Activated CD8-positive, alpha-beta memory T cell treated with anti-CD3 and anti-CD28 coated beads, Interleukin-2, amount 50 U/mL, for 4 hours (primary cell): ENCODE measurements at places on chromosomes 1 and 21.

DNA sequence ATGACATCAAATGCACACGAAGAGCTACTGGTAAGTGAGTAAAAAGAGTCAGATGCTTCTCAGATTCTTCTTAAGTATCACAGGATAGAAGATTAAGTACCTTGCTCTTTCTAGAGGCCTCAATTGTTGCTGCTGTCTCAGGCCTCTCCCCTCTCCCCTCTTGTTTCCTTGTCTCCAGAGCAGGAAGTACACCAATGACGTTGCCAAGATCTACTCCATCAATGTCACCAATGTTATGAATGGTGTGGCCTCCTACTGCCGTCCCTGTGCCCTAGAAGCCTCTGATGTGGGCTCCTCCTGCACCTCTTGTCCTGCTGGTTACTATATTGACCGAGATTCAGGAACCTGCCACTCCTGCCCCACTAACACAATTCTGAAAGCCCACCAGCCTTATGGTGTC, 21.3 kb upstream of the SARS1 start:
- no peak for DNase-seq

DNA sequence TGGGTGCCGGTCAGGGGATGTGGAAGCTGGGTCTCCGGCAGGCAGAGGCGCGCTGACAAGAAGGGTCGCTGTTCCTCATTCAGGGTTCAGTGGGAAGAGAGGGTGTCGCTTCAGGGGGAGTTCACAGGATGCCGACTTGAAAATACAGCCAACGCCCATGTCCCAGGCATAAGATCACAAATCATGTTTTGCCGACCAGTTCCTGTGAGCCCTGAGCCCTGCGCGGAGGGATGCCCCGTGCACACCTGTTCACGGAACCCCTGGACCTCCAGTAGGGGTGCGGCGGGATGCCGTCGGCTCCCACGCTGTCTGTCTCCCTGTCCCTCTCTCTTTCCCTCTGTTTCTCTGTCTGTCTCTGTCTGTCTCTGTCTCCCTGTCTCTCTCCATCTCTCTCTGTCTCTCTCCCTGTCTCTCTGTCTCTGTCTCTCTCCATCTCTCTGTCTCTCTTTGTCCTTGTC, 26.8 kb downstream of the TP73 start:
- DNase-seq = no peak

GRCh38 chr1:100431954-100432353, 79.6 kb downstream of the CDC14A start:
- DNase-seq = no peak

DNA sequence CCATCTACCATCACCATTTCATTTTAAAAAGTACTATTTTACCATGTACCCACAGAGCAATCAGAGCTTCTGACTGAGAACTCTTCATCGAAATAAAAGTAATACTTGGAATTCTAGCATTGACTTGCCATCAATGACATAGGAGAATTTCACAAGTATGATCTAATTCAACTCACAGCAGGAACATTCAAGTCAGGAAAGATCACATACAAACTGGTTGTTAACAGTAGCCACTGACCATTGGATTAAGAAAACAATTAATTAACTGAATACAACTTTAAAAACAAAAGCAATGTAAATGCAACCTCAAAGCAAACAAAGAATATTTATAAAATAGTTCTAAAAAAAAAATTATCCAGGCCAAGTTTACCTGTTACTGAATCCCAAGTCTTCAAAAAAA, 18.8 kb downstream of the RNF115 start:
- no peak for DNase-seq

GRCh38 chr1:158049853-158050252, 56.4 kb downstream of the KIRREL1 start:
- no peak for DNase-seq
